ENCODE measurements at places on chromosomes 7 and 10.

GRCh38 chr7:22255834-22256233 is 101.1 kb downstream of the RAPGEF5 start:
- DNase-seq = no peak

- no peak for DNase-seq
Measured at GRCh38 chr10:72464438-72464837, 109.7 kb upstream of the DNAJB12 start.

- no peak for DNase-seq
Measured at GRCh38 chr10:113527211-113527906, 25.5 kb upstream of the HABP2 start.

DNA sequence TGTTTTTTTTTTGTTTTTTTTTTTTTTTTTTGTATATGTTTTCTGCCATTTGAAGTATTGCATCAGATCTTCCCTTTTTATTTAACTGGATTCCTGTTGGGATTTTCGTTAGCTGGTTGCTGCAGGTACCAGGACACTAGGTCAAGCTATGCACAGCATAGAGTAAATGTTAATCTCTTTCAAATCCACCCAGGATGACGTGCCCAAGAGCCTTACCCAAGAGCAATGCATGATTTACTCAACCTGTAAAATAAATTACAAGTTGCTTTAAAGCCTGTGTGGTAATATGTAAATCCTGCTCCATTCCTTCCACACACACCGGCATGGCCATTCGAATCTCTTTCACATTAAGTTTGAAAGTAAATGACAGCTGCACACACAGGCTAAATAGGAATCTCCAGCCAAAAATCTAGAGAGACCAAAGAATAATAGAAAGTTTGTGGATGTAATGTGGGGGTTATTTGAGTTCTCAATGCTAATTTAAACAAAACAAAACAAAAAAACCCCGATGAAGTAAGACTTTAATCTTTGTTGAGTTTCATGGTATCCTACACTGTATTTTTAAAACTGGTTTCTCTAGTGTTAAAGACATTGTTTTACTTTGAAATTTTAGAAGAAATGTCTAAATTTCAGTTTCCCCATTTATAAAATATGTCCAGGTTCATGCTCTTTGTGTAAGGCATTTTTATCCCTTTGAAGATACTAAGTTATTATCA is 167.9 kb downstream of the FRMD4A start:
- DNase-seq = no peak

- DNase-seq = no peak
Measured at GRCh38 chr10:108544500-108545120, 1378.7 kb downstream of the XPNPEP1 start.

- DNase-seq = no peak
Measured at GRCh38 chr7:68038621-68039314, 1042.1 kb downstream of the TYW1 start.

- no peak for DNase-seq
Measured at GRCh38 chr7:42734568-42734967, 177.3 kb downstream of the C7orf25 start.

DNA sequence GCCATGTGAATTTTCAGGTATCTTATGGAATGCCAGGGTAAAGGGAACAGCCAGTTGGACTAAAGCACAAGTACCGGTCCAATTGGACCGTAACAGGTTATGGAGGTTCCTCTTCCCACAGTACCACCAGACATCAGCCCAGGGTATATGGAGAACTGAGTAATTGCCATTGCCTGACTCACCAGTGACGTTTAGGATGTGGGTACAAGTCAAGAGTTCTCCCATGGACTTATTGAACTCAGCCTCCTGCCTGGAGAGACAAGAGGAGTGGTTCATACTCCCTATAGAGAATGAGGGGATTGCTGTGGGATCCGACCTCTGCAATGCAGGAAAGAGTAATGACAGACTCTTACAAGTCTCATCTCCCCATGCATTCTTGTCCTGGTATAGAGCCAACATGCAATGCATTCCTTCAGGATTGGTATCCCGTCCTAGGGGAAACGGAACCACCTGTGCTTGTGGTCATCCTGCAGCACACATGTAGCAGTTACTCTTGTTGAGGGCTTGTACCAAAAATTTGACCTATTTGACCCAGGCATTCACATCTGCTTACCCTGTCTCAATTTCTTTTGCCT is 30.7 kb upstream of the ELOVL3 start:
- DNase-seq = no peak
